RPMI8226 (cell line): ENCODE measurements at places on chromosomes 1 and 21.
A peak's percentile ranks its signal among the peaks of the same experiment; 100 is the strongest.

DNA sequence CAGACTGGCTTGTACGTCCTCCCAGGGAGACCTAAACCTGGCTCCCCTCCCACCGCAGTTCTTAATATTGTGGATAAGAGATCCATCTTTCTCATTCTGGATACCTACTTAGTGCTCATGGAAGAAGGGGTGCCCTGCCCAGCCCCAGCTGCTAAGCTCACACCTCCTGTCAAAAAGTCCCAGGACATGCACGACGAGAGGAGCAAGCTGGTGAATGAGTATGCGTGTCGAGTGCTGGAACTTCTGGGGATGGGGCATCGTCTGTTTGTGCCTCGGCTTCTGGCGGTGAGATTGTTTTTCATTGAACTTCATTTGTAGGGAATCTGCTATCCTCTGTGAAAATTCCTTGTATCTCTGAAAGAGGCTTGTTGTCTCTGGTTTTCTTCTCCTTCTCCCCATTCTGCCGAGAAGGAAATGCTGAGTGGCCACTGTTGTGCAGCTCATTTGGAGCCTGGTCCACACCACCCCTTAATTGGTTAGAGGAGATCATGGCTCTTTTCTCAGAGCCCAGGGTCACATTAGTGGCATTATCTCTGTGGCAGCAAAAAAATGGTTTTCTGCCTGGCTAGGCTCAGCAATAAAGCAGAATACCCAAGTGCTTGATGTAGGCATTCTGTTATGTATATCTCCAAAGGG, 199.4 kb upstream of the CACYBP start:
- no peak for DNase-seq

DNA sequence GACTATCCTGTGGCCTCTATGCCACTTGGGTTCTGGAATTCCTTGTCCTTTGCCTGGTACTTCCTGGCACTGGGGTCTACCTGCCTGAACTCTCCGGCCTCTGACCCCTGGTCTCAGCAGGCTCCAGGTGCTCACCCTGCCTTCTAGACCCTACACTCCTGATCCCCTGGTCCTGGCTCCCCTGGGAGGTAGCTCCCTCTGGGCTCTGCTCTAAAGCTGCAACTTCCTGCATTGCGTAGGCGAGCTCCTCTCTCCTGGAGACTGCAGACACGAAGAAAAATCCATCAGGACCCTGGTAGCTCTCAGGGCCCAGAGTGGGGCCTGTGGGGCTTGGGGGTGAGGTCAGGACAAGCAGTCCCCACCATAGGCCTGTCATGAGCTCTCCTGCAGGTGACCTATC, 7.8 kb upstream of the PLEKHG5 start:
- no peak for DNase-seq

- peak; percentile 20 for DNase-seq
Observed at GRCh38 chr1:167095368-167095767, 1.5 kb downstream of the STYXL2 start.

- DNase-seq: no peak
Observed at GRCh38 chr1:205448540-205449253, 7.1 kb downstream of the BLACAT1 start.
